ENCODE measurements at places on chromosomes 4 and X. TPM values are rescaled to one million over a fixed set of nuclear protein-coding genes. Genes with fewer than 3 reads are reported as not detected.

The SPON2 gene
- total RNA-seq, result 27.3 TPM

GRCh38 chr4:17884063-17884462 is 73.3 kb downstream of the NCAPG start:
- DNase-seq, result no peak

GRCh38 chrX:111784667-111785066 is 91.3 kb upstream of the TRPC5OS start:
- no peak for DNase-seq

The VGLL1 gene
- total RNA-seq, result not detected

DNA sequence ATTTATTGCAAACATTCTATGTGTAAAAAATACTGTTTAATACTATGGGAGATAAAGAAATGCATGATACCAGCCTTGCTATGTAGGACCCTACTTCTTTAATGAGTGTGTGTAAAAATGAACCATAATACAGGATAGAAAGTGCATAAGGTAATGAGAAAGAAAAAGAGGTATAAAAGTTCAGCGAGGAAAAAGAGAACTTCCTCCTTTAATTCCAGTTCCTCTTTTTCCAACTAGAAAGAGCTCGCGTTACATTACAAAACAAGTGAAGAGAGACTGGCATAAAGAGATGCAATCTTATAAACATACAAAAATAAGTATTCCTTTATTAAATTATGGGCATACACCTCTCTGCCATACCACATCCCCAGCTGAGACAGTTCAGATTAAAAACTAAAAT is 77.4 kb downstream of the ANKRD17 start:
- DNase-seq, result no peak

- peak; percentile 89 for DNase-seq
These were observed 999 bp upstream of the CTBP1 start for GRCh38 chr4:1249731-1250526.

DNA sequence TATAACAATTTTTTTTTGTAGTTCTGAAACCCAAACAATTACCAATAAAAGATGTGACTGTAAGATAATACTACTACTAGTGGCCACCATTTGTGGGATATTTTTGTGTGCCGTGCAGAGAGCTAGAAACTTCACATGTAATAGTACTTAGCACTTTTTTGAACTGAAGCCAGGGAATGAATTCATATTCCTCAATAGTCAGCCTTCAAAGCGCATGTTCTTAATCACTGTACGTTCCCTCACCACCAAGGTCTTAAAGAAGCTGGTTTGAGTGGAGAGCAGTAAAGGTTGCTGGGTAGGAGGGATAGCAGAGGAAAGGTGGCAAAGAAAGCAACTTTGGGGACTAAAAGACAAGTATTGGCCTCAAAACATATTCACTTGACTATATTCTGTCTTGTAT is 9.6 kb upstream of the RUFY3 start:
- no peak for DNase-seq

GRCh38 chr4:183287677-183288076 is 32.4 kb downstream of the CLDN22 start:
- DNase-seq, result no peak

DNA sequence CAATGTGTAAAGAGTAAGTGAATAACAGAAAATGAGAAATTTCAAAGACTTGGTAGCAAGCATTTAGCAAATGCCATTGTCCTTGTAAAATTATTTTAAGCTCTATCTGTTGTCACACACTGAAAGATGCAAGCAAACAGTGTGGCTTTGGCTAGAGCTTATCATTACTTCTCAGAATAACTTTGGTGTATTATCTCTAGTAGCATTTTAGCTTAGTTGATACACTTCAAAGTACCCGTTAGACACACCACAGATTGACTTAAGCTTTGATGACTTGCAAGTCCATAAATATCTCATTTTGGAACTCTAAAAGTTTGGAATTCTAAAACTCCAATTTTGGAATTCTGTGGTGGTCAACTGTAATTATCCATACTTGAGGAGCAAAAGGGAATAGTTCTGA is 98.6 kb downstream of the PDLIM5 start:
- DNase-seq, result no peak

The CLNK gene
- not detected for total RNA-seq

The ZNF630 gene
- total RNA-seq, result 0.96 TPM

The VSIG4 gene
- 448 TPM for total RNA-seq

DNA sequence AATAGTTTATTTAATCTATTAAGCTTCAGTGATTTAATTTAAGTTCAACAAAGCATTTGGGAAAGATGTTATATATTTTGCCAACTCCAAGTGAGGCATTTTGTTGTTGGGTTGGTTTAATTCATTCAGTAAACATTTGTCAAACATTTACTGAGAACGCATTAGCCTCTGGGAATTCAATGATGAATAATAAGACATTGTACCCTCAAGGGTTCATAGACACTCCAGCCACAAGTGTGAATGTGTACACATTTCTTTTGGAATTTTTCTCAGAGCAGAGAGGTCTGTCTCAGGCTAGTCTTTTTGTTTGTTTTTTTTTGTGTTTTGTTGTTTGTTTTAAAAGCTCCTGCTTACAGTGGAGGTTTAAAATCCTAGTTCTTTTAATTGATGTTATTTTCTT is 203.9 kb downstream of the SOWAHB start:
- no peak for DNase-seq

The AGTR2 gene
- not detected for total RNA-seq

DNA sequence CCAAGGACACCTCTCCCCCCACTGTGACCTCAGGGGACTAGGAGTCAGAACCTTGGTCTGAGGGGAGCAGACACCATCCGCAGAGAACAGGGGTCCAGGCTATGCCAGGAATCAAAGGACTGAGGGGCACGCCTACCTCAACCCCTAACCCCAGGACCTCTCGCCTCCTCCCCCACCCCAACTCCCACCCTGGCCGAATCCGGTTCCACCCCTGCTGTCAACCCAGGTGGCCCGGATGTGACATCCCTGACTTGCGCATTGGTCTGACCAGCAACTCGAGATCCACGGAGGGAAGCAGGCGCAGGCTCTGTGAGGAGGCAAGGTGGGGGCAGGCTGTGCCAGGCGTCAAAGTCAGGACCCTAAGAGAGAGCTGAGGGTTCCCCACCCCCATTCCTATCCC is 468 bp upstream of the MAGEA4 start:
- peak; percentile 84 for DNase-seq

DNA sequence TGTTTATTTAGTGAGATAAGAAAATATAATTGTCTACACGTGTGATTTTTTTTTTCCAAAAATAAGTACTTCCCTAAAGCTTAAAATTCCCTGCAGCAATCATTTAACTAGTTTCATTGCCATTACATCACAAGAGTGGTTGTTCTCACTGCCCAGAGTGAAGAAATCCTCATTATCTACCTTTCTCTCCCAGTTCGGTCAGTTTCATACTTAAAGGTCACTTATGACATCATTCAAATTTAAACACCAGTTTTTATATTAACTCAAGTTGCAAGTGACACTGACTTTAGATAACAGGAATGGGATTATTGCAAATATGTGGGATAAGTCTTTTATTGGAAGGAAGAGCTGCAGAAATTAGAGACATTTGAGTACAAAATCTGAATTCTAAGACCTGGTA is 1699.8 kb upstream of the IGFBP7 start:
- no peak for DNase-seq

The PHOX2B gene
- not detected for total RNA-seq

The ATOH1 gene
- not detected for total RNA-seq

DNA sequence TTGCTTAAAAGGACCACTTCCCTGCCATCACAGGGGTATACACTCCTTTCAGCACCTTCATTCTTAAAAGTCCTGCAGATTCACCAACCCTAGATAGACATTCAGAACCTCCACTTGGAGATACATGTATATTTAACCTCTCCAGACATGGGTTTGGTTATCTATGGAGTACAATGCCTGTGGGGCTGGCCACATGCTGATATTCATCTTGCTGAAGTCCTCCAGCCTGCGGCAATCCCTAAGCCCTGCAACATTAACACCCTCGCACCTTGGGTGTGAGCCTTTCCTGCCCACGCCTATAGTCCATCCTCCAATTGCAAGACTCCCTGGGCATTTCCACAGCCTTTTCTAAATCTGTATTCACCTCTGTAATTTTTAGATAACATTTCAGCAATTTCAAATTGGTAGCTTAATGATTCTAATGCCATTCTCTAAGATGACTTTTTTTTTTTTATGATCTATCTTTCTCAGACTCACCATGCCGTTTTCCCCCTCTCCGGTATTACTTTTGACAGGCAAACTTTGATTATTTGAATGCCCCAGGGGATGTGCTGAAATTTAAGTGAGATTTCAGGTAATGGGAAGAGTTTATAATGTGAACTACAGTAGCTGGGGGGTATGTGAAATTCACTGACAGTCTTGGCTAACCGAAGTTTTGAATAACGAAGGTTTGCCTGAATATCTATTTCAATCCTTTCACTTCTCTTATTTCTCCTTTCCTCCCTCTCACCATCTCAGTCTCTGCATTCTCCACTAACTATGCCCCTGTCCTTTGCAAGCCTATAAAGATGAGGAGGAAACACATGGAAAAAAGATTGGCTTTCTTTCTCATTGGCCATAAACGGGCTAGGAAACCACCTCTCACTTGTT is 24.1 kb downstream of the CCDC149 start:
- DNase-seq, result no peak

DNA sequence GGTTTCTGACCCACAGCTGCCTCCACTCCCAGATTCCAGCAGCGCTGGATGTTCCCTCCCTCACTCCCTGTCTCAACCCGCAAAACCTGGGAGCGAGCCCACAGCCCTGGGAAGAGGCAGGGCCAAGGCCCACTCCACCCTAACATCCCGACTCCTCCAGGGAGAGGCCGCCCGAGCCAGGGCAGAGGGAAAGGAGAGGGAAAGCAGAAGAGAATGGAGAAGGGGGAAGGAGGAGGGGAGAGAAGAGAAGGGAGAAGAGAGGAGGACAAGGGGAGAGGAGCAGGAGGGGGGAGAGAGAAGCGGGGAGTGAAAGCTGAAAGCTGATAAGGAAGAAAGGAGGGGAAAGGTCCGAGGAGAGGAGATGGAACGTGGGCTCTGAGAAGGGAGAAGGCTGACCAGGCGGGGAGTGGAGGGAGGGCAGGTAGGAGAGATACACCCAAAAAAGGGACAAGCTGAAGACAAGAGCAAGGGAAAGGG is 120.2 kb upstream of the PJA1 start:
- no peak for DNase-seq

DNA sequence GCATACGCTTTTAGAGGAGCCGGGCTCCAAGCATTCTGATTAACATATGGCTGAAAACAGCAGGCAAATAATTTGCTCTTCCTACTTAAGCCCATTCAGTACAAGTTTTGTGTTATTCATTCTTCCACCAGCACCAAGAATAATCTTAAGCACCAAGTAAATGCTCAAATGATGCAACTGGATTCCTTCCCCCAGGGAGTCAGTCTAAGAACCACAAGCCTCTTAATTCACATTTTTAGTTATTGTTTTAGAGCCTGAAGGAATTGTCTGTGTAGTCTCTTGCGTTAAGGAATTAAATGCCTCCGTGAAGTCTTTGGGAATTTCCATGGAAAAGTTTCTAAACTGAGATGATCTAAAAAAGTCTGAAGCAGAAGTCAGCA is 61.5 kb upstream of the MAGEB2 start:
- DNase-seq, result no peak

- no peak for DNase-seq
These were observed 101.9 kb downstream of the SMIM20 start for GRCh38 chr4:26015906-26016305.

GRCh38 chr4:140252141-140252741 is 98.3 kb upstream of the MAML3 start:
- no peak for DNase-seq

The IQSEC2 gene
- 15.4 TPM for total RNA-seq

- DNase-seq, result no peak
These were observed 71.0 kb downstream of the RAPGEF2 start for GRCh38 chr4:159173886-159174285.

DNA sequence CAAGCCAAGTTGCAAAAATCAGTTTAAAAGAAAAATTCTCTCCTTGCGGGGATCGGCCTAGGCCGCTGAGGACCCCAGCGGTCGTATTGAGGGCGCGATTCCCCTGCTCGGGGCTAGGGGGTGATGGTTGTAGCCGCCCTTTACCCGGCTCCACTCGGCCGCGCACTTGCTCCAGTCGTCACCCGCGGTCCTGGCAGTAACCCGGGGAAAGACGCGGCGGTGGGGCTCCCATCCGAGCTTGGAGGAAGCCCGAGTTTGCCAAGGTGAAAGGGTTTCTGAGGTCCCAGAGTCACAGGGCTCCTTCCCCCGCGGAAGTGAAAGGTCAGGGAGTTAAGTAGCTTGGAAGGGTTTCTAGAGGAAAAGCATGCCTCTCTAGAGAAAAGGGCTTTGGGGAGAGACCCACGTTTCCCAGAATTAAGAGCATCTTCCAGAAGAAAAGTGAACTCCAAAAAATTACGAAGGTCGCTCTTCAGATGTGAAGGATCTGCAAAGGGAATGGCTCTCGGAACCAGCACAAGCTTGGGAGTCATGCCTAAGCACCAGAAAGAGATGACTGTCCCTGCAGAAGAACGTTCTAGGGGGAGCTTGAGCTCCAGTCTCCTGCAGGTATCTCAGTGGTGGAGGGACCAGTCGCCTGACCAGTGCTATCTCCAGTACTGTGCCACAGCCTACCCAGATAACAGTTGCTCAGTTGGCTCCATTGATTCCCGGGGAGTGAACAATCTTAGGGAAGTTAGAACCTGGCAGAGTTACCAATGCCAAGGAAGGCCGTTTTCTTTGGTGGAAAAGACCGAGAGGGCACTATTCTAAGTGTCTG is 875 bp downstream of the LAP3 start:
- DNase-seq, result no peak

- DNase-seq, result no peak
These were observed 824.0 kb downstream of the STIM2 start for GRCh38 chr4:27684610-27685011.

The MTTP gene
- 0.74 TPM for total RNA-seq

DNA sequence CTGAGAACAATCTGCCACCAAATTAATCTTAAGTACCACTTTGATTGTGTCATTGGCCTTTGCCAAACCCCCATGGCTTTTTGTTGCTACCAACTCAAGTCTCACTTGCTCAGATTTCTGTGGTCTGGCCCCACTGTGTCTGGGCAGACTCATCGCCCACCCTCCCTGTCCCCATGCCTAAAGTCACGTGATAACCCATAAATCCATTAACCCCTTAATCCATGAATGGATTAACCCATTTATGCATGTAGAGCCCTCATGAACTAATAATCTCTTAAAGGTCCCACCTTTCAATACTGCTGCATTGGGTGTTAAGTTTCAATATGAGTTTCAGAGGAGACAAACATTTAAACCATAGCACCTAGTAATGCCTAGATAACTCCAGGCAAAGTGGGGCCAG is 78.5 kb upstream of the BLTP1 start:
- no peak for DNase-seq

DNA sequence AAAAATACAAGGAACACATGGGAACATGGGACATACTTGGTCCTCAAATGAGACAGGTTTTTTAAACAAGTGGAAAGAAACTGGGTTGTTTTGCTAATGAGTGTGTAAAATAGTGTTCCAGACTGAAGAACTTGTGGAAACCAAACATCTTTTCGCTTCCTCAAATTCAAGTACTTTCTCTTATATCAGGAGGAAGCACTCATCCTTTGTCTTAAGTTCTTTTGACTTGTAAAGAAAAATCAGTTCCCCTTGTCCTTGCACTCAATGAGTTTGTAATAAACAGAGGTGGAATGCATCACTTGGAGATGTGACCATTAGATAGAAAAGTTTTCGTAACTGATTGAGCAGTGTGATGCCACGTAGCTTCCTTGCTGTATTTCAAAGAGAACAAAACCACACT is 101.1 kb downstream of the PHOX2B start:
- DNase-seq, result no peak

The LRCH2 gene
- total RNA-seq, result 2.6 TPM

- DNase-seq, result no peak
These were observed 6.0 kb downstream of the RASGEF1B start for GRCh38 chr4:81465406-81466340.

GRCh38 chrX:666762-667720 is 36.5 kb downstream of the SHOX start:
- DNase-seq, result peak; percentile 33

GRCh38 chr4:15577508-15577907 is 77.6 kb downstream of the FBXL5 start:
- DNase-seq, result no peak
